ENCODE measurements at places on chromosomes 4 and X.

- no peak for DNase-seq
Measured at GRCh38 chrX:31166832-31167231, 95.0 kb upstream of the FTHL17 start.

GRCh38 chr4:151098979-151099228, 524 bp upstream of the RPS3A start:
- no peak for DNase-seq

DNA sequence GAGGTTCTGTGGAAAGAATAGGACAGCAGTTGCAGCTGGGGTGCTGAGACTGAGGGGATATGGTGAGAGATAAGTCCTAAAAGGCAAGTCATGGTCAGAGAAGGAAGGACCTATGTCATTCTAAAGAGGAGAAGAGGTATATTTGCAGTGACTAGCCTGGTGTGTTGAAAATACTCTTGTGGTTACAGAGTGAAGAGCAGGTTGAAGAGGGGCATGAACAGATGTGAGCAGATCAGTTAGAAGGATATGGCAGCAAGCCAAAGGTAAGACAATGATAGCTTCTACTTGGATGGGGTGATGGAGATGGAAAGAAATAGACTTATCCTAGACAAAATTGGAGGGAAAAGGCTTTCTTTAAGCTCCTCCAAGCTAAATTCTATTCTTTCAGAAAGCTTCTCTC, 469.8 kb upstream of the CPEB2 start:
- no peak for DNase-seq

- no peak for DNase-seq
Measured at GRCh38 chrX:53494436-53494835, 60.3 kb upstream of the HSD17B10 start.

DNA sequence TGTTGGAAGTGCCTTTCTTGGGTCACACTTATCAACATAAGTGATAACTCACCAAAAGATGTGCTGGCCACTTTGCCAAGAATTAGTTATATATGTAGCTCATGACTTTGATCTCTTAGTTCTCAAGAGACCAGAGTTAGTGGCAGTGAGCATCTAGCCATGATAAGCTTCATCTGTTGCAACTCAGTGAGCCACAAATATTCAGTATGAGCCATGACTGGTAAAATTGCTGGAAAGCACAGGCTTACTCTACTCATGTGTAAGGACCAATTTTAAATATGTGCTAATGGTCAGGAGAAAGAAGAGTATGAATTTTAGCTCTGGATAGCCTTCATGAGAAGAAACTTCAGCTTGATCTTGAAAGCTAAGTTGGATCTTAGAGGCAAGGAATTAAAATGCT, 59.4 kb upstream of the TLL1 start:
- no peak for DNase-seq

Data from DMS79 (cell line).